ENCODE measurements at places on chromosomes 6 and 20.

DNA sequence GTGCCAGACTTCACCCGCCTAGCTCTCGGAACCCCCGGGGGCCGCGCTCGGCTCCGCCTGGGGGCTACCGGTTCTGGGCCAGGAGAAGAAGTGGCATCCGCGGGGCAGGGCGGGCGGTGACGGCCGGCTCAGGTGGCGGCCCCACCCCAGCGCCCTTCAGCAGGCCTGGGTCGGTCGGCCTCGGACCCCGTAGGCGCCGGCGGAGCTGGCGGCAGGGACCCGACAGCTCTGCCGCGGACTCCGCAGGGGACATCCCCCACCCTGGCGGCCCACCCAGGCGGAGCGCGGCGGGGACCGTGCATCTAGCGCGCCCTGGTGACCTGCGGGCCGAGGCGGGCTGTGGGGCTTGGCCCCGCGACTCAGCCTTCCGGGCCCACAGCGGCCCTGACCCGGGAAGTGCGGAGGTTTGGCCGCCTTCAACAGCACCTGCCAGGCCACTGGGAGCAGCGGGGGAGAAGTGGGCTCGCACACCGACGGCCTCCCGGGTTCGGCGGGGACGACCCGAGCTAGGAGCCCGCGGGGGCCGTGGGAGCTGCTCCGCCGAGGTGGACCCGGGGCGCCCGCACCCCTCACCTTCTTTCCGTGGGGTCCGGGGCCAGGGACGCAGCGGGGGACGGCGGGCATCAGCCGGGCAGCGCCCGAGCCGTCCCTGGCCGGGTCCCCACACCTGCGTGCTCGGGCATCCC lies 87.1 kb downstream of the TMEM242 start:
- DNase-seq = no peak

DNA sequence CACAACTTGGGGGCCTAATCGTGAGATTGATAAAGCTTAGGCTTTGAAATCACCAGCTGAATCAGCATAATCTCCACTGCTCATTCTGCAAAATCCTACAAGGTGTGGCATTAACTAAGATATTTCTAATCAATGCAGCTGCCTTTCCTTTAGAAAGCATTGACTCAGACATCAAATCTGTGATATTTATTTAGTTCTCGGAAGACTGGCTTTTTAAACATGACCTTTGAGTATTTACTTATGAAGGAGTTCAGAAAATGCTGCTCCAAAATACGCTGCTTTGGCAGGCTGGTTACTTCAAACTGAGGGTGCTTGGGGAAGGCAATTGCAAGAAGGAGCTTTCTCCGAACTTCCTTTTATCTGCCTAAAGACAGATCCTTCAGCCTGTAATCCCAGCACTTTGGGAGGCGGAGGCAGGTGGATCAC lies 23.7 kb upstream of the FUCA2 start:
- DNase-seq = no peak

- DNase-seq = no peak
Measured at GRCh38 chr20:64047968-64048401, 1.5 kb downstream of the SOX18 start.

DNA sequence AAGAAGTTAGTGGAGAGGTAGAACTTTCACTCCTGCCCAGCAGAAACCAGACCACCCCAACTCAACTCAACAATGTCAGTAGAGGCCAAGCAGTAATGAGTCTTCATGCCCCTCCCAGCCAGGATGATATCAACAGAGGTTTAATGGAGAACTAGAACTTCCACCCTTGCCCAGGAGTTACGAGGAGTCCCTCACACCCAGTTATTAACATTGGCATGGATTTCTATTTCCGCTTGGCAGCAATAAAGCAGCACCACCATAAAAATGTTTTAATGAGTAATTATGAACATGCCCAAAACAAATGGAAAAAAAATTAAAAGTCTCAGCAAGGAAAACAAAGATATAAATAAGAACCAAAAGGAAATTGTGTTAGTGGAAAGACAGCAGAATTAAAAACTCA lies 40.7 kb upstream of the ID4 start:
- no peak for DNase-seq

DNA sequence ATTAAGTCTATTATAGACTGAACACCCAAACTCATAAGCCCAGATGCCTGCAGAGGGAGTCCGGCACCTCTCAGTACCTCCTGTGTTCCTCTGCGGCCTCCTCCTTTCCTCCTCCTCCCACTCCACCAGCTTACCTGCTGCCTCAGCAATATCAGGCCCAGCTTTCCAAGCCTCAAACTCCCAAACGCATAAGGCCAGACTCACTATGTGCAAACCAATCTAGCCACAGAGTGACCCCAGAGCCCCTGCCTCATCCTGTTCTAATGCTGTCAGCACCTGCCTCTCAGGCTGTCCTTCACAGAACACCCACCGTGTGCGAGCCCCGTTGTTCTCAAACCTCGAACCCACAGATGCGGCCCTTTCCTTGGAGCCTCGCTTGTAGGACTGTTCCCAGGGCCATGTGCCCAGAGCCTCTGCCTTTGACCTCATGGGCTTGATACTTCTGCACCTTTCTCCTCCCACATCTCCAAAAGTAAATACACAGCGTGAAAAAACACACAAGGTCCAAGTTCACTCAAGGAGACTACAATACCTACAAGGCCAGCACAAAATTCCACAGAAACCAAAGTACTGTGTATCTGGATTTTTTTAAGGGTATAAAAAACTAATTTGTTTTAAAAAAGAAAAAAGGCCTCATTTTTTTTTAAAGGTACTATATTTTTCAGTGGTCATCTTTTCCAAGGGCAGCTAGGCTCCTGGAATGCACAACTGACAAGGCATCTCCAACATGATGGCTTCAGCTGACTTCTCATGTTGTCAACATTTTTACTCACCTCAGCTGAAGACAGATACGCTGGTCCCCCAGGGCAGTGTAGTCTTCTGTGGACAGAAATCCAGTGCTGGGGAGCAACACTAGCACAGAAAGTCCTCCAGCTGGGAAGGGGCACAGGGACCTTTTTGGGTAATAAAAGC lies 52.3 kb downstream of the ABHD12 start:
- no peak for DNase-seq

DNA sequence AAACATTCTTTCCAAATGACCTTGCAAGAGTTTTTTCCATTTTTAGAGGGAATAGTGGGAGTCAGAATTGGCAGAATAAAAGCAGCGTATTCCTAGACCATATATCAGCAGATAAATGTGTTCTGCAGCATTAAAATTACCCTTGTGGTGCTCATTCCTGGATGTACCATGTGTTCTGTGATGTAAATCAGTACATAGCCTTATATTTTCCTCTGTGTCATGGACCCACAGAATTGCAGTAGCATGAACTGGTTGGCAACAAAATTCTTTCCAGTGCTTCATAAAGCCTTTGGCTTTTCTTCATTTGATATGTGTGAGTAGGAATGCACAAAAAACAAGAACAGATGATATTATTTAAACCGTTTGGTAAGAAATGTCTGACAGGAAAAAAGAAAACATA lies 32.5 kb downstream of the ANKEF1 start:
- DNase-seq = no peak

DNA sequence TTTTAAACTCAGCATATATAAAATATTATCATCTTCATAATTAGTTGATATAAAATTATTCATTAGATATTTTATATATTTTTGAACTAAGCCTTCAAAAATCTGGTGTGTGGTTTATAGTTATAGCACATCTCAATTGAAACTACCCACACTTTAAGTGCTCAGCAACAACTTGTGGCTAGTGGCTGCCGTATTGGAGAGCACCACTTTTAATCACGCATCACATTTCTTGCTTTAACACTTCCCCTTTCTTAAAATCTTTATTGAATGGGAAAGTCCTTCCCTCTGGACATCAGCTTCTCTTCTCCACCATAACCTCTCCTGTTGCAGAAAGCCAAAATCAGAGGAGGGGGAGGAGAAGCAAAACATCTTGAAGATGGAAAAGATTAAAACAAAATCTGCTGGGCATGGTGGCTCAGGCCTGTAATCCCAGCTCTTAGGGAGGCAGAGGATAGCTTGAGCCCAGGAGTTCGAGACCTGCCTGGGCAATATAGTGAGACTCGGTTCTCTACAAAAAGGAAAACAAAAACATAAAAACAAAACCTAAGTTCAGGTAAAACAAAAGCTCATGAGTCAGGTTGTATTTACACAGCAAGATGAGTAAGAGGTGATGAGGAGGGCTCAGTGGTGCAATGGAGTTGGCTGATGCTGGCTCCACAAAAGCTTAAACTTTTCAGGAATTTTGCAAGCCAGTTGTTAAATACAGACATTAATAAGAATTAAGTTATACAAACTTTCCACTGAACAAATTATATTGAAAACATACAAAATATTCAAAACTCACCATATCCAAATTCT lies 237.0 kb upstream of the SUPT3H start:
- no peak for DNase-seq

GRCh38 chr20:35235881-35236280 lies 9.4 kb downstream of the MMP24 start:
- no peak for DNase-seq

- no peak for DNase-seq
Measured at GRCh38 chr6:137699031-137699683, 167.9 kb upstream of the TNFAIP3 start.

DNA sequence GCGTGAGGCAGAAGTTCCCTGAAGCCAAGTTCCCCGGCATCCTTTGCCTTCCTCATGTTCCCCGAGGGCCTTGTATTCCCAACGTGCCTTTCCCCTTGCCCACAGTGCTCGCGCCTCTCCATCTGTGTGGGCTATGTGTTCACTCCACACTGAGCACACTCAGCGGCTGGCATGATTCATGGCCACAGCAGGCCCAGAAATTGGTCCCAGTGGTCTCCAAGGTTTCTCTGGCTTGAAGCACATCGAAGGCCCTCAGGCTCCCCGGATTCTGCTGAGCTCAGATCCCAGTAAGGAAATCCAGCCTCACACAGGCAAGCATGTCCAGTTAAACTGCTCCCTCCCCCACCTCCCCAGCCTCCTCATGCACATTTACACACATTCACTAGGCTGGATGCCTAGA lies 123.6 kb downstream of the ISM1 start:
- DNase-seq = no peak

- no peak for DNase-seq
Measured at GRCh38 chr20:57620274-57620990, at the start of gene ZBP1. Gene ZBP1 (minus strand): TSS chr20:57620426. CDS start chr20:57620295, 131 bp downstream.

DNA sequence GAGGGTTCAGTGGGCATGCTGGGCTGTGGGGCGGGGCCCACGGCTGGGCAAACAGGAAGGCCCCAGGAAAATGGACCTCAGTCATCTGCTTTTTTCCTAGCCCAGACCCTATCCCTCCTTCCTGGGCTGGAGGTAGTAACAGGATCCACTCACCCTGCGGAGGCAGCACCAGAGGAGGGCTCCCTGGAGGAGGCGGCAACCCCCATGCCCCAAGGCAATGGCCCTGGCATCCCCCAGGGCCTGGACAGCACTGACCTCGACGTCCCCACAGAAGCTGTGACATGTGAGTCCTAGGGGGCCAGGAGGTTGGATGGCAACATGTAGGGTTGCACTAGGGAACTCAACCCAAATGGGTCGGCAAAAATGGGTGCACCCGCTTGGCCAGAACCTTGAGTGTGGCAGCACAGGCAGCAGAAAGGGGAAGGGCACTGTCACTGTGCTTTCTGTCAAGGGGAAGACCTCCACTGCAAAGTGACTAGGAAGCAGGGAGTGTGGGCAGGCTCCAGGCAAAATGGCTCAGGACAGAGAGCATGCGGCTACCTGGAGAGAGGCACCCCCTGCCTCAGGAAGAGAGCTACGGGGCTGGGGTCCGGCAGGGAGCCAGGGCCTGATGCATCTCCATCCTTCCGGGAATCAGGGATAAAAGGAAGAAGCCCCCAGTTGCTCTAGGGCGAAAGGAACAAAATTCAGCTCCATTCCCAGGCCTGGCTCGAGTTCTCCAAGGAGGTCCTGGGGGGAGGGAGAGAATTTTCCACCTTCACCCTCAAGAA lies 7.9 kb downstream of the MDFI start:
- no peak for DNase-seq

GRCh38 chr6:145373826-145374225 lies 361.5 kb downstream of the EPM2A start:
- DNase-seq = no peak

DNA sequence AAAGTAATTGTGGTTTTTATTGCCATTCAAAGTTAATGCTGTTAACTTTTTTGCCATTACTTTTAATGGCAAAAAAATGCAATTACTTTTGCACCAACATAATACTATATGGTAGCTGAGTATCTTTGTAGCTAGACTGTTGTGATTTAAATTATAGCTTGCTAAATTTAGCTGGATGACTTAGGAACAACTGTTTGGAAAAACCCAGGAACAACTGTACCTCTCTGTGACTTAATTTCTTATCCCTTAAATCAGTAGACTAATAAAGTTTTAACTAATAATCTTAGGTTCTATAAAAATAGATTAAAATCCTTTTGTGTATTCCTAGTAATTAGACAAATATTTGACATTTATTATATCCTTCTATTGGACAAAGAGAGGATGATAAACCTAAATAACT lies 268.2 kb downstream of the TENT5A start:
- no peak for DNase-seq

DNA sequence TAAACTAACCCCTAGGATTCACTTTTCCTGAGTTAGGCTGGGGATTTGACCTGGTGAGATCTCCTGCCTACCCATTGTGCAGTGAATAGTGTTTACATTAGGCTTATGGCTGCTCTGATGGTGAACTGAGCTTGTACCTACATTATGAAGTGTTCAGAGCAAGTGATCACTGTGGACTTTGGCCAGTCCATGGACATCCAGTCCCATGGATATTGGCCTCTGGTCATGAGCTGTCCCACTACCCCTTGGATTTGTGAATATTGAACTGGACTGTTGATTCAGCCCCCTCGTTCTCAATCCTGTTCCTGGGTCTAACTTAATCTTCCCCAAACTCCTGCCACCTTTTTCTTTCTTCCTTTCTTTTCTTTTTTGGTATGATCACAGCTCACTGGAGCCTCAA lies 13.8 kb downstream of the ASIP start:
- DNase-seq = no peak

DNA sequence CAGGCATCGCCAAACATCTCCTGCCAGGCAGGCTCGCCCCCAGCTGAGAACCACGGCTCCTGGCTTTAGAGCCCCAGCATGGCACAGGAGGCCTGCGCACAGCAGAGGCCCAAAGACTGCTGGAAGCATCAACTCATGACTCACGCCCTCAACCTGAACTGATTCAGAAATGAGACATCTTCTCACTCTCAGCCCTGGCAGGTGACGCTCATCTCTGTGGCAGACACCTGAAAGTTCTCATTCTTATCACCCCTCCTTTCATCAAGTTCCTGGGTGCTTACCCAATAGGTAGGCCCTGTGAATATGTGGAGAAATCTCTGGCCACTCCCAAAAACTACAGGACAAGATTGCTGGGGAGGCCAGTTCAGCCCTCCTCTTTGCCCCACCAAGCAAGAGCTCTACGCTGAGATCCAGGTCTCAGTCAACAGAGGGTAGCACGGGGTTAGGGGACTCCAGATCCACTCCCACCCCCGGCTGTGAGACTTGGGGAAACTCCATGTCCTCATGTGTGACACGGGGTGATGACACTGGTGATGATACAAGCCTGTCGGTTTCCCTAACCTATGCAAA lies 11.3 kb downstream of the NFATC2 start:
- DNase-seq = peak; percentile 33

DNA sequence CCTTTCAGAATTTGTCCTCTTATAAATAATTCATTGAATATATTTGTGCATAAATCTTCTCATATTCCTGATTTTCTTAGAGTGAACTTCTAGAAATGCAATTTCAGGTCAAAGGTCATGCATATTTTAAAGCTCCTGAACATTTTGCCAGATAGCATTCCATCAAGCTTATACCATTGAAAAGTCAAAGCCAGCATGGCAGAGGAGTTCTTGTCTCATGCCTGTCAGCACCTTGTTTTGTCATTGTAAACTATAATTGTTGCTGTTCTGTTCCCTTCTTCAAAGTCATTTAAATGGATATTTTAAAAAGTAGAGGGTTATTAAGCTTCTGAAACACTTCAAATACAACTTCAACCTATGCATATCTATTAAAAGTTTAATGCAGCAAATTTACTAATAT lies 170.6 kb downstream of the EYA4 start:
- no peak for DNase-seq

- no peak for DNase-seq
Measured at GRCh38 chr6:132498638-132499037, 14.3 kb downstream of the STX7 start.

All from activated naive CD4-positive, alpha-beta T cell (primary cell).